Hematopoietic multipotent progenitor cell treated with erythropoietin and hydrocortisone succinate and interleukin-3 and kit ligand, for 8 days (in vitro differentiated cells): ENCODE measurements at places on chromosomes 6 and 20.

GRCh38 chr6:43493833-43494232, 16.3 kb downstream of the LRRC73 start:
- DNase-seq: no peak

DNA sequence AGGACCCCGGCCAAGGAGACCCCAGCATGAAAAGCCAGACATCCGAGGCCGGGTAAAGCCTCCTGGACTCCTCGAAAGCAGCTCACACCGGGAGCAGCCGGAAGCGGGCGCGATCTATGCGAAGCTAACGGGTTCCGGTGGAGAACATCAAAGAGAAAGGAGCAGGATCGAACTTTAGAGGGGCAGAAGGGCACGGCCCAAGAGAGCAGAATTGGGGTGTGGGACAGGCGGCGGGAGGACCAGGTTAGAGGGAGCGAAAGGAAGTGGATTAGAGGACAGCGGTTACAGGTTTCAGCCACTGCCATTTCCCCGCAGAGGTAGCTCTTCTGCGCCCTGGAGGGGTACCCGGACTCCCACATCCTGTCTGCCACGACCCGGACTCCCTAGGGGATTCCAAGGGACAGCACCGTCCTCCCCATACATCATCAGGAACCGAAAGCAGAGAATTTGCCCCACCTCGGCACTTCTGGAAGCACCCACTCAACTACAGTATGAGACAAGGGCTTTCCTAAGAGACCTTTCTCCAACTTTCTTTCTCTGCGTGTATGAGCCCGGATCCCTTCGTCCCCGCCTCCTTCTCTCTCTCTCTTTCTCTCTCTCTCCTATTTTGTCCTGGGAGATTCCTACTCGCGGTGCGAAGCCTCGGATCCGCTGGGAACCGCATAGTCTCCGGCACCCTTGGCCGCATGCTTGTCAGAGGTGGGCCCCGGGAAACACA, 507 bp upstream of the VGLL2 start:
- DNase-seq: no peak

DNA sequence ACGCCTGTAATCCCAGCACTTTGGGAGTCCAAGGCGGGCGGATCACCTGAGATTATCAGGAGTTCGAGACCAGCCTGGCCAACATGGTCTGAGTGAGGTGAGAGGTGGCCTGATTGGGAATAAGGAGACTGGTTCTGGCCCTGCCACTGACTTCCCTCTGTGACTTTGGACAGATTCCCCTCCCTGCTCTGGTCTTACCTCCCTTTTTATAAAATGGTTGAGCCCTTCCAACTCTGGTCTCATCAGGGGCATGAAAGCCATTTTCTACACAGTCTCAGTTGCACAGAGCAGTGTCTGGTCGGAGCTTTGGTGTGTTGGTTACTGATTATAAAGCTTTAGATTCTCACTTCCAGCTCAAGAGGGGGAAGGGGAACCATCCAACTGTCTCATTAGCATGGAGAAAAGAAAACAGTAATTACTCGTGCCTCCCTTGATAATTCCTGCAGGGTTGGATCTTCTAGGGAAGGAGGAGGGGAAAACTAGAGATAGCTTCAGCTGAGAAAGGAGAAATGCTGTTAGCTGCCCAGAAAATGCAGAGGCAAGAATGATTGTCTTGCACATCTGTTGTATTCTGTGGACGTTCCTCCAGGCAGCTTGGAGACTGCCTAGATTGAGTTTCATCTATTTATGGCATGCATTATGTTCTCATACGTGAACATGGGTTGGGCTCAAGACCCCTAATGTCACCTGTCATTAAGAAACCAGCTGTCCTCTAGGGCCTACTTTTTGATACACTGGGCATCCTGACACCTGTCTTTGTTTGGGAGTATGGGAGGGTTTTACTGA, 30.4 kb downstream of the RALY start:
- no peak for DNase-seq

- DNase-seq: no peak
Measured at GRCh38 chr6:158754738-158755137, 64.4 kb downstream of the EZR start.

DNA sequence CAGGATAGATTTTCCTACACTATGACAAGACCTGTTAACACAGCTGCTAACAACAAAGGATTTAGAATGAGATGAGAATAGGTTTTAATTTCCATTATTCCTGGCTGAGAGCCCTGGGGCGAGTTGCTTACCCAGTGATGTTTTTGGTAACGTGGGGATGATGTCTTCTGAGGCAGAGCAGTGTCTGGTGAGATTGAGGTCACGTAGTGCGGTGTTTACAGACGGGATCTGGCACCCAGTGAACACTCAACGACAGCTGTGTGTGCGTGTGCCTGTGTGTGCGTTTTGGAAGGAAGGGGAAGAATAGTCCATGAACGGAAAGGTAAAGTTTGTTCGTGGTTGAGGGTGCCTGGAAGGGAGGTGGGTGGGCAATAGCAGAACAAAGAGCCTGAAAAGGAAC, 384.7 kb downstream of the C6orf118 start:
- DNase-seq: no peak
